ENCODE measurements at places on chromosomes 13 and 19.

DNA sequence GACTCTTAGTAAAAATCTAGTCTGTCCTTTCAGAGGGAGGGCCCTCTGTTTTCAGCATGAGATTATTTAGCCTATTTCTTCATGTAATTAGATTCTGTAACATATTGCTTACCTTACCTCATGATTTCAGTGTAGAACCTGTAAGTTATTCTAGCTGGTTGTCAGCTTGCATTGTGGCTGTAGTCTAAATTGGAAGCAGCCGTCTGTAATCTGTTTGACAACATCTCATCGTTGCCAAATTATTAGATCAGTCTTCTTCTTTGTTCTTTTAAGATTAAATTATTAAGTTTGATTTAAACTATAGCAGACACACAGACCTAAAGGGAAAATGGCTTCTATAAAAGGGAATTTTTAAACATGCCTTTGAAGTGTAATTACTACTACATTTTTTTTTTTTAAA lies 34.8 kb downstream of the SLAIN1 start:
- no peak for DNase-seq

DNA sequence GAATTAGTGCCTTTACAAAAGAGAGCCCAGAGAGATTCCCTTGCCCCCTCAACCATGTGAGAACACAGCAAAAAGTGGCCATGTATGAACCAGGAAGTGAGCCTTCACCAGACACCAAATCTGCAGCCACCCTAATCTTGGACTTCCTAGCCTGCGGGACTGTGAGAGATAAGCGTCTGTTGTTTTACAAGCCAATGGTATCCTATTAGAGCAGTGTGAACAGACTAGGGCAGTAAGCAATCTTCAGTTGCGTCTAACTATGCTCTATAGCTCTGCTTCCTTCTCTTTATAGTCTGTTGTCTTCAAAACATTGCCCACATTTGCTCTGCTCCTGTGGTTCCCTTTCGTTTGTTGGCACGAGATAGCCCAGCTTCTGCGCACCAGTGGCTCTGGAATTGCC lies 109.5 kb upstream of the FNDC3A start:
- DNase-seq: no peak

GRCh38 chr13:112105244-112105681 lies 38.3 kb downstream of the SOX1 start:
- DNase-seq: no peak

DNA sequence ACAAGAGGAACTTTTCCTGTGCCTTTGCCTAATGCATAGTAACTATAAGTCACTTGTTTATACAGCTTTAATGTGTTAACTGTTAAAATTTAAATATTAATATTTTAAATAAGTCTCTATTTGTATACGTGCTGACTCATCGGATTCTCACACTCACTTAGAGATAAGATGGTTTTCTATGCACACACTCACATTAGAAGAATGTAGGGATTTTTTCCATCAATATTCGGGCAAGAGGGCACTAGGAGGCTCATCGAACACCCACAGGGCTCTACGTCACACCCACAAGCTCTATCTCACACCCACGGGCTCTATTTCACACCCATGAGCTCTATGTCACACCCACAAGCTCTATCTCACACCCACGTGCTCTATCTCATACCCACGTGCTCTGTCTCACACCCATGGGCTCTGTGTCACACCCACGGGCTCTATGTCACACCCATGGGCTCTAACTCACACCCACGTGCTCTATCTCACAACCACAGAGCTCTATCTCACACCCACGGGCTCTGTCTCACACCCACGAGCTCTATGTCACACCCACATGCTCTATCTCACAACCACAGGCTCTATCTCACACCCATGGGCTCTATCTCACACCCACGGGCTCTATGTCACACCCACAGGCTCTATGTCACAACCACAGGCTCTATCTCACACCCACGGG lies 73.4 kb downstream of the COL4A2 start:
- peak; percentile 86 for DNase-seq

- peak; percentile 13 for DNase-seq
Measured at GRCh38 chr13:47216176-47216822, 319.4 kb upstream of the HTR2A start.

GRCh38 chr13:93108111-93108601 lies 118.5 kb upstream of the GPC6 start:
- DNase-seq: peak; percentile 11

- DNase-seq: no peak
Measured at GRCh38 chr13:42754801-42755510, 26.4 kb upstream of the FAM216B start.

- DNase-seq: peak; percentile 32
Measured at GRCh38 chr13:99572131-99572530, 70.9 kb downstream of the TM9SF2 start.

DNA sequence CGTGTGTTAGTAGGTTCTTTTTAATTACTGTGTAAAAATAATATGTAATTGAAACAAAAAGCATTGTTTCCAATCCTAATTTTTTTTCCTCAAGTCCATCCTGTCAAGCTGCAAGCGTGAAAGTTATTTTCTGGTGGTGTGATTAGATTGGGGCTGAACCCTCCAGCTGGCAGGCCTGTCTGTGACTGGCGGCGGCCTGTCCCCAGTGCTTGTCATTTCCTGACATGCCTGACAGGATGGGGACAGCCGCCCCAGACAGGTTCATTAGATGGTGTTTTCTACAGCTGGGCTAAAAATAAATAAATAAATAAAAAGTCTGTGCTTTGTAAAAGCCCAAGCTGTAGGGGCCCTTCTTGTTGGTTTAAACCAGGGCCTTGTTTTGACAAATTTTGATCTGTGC lies 53.7 kb upstream of the MAB21L1 start:
- DNase-seq: no peak
